NCI-H1105 treated with DMSO at 0.1 percent for 48 hours (cell line): ENCODE measurements at places on chromosomes 13 and 19.

GRCh38 chr19:35216833-35217648 lies 11.5 kb downstream of the FAM187B start:
- DNase-seq, result peak; percentile 6

DNA sequence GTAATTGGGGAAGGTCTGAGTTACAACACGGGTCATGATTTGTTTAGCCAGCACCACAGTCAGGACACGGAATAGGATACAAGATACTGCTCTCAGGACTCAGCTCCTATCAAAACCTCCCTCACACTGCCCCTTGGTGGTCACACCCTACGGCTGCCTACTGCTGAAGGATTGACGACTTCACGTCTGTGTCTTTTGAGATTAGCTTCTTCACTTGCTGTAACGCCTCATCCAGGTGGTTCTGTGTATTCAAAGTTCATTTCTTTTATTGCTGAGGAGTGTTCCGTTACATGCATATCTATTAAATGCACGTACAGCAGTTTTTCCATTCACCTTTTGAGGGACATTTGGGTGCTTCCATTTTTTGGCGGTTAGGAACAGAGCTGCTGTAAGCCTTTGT lies 46.3 kb downstream of the URI1 start:
- no peak for DNase-seq

DNA sequence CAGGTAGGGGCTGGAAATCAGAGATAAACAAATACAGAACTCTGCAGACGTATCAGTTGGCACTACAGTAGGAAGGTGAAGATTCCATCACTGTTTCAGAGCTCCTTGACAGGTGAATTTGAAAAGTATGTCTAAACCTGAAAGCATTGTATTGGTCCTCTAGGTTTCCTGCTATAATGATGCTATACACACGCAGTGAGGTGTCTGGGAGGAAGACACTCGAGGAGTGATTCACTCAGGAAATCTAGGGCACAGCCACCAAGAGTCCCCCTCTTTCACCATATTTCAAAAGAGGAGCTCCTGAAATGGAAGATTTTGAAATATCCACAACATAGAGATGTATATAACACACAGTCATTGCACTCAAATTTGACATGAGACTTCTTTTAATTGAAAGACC lies 331.0 kb upstream of the DACH1 start:
- no peak for DNase-seq

- peak; percentile 3 for DNase-seq
Observed at GRCh38 chr19:38564981-38565690, 52.6 kb downstream of the MAP4K1 start.

DNA sequence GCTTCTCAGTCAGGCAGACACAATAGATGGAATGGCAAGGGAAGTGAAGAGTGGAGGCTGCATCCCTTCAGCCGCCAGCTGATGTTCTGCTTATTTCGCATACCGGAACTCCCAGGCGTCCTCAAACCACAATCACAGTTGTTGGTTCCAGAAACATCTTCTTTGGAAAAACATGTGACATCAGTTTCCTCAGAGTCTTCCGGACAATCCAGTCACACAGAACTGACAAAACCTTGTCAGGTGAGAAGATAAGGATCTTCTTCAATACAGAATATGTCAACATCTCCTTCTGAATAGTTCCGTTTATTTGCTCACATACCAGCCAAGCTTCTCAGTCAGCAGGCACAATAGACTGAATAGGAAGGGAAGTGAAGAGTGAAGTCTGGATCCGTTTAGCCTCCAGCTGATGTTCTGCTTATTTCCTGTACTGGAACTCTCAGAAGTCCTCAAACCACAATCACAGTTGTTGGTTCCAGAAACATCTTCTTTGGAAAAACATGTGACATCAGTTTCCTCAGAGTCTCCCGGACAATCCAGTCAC lies 45.1 kb upstream of the CEACAM21 start:
- DNase-seq, result no peak

DNA sequence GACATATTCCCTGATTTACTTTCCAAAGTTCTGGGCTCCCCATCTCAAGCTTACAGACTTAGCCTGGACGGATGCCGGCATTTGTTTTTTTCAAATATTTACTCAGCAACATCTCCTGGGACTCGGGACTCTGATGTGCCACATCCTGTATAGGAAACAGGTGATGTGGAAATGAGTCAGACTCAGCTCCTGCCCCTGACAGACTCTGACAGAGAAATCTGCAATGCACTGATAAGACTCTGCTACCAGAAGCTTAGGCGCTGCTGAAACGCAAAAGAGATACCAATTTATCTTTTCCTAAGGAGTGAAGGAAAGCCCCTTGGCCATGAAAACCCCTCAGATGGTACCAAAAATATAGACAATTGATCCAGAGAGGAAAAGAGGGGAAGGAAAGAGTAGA lies 16.2 kb downstream of the LAIR2 start:
- DNase-seq, result no peak

- no peak for DNase-seq
Observed at GRCh38 chr13:45565331-45565730, 50.2 kb downstream of the ERICH6B start.

DNA sequence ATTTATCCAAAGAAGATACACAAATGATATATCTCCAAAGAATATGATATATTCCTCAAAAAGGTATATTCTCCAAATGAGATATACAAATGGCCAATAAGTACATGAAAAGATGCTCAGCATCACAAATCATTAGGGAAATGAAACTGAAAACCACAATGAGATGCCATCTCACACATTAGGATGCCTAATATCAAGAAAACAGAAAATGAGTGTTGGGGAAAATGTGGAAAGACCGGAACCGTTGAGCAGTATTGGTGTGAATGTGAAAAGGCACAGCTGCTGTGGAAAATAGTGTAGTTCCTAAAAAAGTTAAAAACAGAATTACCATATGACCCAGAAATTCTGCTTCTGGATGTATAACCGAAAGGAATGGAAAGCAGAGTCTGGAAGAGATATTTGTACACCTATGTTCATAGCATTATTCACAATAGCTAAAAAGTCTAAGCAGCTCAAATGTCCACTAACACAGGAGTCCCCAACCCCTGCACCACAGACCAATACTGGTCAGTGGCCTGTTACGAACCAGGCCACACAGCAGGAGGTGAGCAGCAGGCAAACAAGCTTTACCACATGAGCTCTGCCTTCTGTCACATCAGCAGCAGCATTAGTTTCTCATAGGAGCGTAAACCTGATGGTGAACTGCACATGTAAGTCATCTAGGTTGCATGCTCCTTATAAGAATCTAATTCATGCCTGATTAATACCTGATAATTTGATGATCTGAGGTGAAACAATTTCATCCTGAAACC lies 291.9 kb downstream of the PCDH20 start:
- no peak for DNase-seq

- DNase-seq, result no peak
Observed at GRCh38 chr13:29523199-29523961, 72.1 kb downstream of the SLC7A1 start.

GRCh38 chr13:71864986-71865873 lies 1.8 kb downstream of the DACH1 start:
- DNase-seq, result no peak

GRCh38 chr13:105497597-105497996 lies 1037.9 kb downstream of the EFNB2 start:
- DNase-seq, result no peak

DNA sequence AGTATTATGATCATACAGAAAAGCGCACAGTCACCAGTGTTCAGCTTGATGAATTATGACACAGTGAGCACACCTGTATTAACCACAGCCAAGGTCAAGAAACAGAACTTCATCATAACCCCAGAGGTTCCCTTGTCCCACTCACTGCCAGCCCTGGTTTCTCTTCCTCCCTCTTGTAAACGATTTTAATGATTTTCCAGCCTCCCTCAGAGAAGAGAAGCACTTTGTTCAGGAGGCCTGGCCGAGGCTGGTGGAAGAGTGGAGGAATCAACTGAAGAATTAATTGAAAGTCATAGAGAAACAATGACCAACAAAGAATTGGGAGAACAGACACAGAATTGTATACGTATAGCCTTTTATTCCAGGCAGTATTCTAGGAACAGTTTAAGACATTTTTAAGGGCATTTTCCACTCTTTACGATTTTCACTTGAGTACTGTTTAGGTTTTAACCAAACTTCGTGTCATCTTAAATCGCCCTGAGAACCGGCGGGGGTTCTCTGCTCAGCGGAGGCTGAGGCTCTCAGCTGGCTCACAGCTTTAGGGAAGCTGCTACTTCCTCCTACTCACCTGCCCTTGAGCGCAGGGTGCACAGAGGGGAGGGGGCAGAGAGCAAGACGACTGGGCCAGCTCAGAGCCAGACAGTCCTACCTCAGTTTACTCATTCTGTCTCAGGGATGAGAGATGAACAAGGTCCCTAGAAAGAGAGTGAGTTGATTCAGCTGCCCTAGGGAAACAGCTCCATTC lies 108.6 kb downstream of the AKAP11 start:
- no peak for DNase-seq

- peak; percentile 32 for DNase-seq
Observed at GRCh38 chr19:32223595-32224370, 121.6 kb upstream of the ZNF507 start.

DNA sequence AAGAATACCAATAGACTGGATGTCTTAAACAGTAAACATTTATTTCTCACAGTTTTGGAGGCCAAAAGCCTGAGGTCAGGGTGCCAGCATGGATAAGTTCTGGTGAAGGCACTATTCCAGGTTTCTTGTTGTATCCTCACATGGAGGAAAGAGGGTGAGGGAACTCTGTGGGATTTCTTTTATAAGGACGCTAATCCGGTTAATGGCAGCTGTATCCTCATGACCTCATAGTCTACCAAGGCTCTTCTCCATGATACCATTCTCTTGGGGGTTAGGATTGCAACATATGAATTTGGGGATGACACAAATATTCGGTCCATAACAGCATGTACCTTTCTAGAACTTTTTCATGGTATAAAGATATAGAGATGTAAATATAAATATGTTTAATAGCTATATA lies 412.0 kb downstream of the LMO7 start:
- DNase-seq, result no peak

DNA sequence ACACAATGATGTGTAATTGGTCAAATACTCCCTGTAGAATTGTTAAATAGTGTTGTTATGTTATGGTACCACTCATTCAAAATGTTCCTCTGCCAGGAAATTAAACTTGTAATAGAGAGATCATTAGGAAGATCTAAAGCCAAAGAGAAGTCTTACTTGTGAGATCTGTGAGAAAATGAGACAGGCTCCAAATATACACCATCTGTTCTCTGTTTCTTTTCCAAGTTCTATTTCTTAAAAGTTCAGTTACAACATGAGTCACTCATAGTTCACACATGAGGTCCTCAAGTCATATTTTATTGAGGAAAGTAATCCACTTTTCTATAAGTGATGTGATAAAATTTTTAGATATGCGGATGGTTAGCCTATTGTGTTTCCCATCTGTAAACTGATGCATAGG lies 1038.1 kb upstream of the PRR20A start:
- no peak for DNase-seq

GRCh38 chr13:77698201-77699058 lies 943 bp downstream of the SLAIN1 start:
- peak; percentile 24 for DNase-seq

GRCh38 chr13:90105276-90105675 lies 1242.2 kb upstream of the MIR17HG start:
- DNase-seq, result no peak

DNA sequence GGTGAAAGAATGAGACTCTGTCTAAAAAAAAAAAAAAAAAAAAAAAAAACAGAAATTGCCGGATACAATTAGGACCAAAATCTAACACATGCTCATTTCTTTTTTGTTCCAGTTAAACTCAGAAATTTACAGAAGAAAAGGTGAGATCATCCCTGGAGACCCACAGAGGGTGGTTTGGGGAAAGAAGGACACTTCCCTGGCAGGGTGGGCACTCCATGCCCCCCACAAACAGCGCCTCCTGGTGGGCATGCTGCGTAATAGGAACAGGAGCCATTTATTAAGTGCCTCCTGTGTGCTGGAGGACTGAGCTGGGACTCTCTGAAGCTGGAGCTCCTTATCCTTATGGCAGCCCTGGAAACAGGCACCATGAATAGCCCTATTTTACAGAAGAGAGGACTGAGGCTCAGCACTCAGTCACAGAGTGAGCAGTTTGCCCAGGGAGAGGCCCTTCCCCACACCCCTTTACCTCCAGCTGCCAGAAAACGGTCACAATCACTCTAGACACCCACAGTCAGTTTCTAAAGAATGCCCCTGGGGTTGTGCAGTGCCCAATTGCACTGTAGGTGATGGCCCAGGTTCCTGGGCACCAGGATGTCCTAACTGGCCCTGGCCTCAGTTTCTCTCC lies 10.1 kb downstream of the C19orf38 start:
- no peak for DNase-seq

GRCh38 chr13:31011901-31012654 lies 79.6 kb downstream of the TEX26 start:
- DNase-seq, result no peak

DNA sequence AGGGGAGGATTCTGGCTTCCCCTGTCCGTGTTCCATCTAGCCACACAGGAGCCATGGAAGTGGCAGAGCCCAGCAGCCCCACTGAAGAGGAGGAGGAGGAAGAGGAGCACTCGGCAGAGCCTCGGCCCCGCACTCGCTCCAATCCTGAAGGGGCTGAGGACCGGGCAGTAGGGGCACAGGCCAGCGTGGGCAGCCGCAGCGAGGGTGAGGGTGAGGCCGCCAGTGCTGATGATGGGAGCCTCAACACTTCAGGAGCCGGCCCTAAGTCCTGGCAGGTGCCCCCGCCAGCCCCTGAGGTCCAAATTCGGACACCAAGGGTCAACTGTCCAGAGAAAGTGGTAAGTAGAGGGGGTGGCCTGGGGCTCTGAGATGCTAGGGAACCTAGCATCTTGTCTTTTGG lies 1.5 kb downstream of the BABAM1 start:
- DNase-seq, result no peak

GRCh38 chr19:6105444-6105843 lies 4.9 kb downstream of the RFX2 start:
- DNase-seq, result no peak

DNA sequence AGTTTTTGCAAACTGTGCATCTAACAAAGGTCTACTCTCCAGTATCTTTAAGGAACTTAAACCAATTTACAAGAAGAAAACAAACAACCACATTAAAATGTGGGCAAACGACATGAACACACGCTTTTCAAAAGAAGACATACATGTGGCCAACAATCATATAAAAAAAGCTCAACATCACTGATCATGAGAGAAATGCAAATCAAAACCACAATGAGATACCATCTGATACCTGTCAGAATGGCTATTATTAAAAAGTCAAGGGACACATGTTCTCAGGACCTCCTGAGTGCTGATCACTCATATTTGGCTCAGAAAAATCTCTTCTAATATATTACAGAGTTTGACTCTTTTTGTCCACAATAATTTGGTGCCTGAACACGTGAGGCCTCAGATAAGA lies 14.2 kb upstream of the LILRB1 start:
- no peak for DNase-seq

DNA sequence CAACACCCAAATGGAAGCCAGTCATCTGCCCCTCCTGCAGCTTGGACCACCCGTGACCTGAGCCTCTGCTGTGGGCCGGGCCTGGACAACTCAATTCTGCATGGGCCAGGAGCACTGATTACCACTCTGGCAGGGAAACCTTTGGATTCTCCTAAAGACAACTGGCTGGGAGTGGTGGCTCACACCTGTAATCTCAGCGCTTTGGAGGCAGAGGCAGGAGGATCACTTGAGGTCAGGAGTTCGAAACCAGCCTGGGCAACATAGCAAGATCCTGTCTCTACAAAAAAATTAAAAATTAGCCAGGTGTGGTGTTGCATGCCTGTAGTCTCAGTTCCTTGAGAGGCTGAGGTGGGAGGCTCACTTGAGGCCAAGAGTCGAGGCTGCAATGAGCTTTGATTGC lies 6.5 kb downstream of the EPS15L1 start:
- DNase-seq, result no peak
